ENCODE measurements at places on chromosomes 7 and 10.

DNA sequence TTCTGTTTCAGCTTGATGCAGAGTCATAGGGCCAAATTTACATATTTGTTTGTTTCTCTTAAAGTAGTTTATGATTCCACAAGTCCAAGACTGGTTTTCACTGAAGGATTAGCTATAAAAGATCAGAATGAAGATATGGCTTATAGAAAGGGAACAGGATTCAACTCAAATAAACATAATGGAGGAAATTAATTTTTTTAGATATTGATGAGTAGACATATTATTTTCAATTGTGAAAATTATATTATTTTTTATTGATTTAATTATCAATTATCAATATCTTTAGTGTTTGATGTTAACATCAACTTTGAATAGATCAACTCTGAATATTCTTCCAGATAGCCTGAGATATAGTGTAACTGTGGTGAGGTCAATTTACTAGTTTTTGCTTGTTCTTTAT, 68.1 kb downstream of the VTI1A start:
- no peak for DNase-seq

GRCh38 chr7:99468336-99468918, 2.5 kb upstream of the ATP5MF start:
- no peak for DNase-seq

DNA sequence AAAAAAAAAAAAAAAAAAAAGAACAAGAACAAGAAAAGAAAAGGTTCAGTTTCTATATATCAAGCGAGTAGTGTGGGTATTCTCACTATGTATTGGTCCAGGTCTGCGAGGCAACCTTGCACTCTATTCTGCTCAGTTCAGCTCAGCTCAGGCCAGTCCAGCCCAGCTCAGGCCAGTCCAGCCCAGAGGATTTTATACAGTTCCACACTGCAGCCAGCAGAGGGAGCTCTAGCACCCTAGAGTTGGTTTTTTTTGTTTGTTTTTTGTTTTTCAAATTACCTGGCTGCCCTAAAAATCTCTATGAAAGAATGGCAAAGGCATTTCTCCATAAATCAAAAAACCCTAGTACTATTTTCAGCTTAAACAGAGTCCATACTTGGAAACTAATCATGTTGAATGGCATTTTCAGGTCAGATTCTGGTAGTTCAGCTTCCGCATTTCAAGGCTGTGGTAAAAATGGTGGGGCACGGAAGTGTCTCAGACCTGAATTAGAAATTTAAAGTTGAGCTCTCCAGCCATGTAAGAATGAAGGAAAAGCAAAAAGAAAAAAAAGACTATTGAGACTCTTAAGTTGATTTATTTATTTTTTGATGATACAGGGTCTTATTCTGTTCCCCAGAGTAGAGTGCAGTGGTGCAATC, 55.2 kb upstream of the GSDME start:
- DNase-seq = peak; percentile 66

DNA sequence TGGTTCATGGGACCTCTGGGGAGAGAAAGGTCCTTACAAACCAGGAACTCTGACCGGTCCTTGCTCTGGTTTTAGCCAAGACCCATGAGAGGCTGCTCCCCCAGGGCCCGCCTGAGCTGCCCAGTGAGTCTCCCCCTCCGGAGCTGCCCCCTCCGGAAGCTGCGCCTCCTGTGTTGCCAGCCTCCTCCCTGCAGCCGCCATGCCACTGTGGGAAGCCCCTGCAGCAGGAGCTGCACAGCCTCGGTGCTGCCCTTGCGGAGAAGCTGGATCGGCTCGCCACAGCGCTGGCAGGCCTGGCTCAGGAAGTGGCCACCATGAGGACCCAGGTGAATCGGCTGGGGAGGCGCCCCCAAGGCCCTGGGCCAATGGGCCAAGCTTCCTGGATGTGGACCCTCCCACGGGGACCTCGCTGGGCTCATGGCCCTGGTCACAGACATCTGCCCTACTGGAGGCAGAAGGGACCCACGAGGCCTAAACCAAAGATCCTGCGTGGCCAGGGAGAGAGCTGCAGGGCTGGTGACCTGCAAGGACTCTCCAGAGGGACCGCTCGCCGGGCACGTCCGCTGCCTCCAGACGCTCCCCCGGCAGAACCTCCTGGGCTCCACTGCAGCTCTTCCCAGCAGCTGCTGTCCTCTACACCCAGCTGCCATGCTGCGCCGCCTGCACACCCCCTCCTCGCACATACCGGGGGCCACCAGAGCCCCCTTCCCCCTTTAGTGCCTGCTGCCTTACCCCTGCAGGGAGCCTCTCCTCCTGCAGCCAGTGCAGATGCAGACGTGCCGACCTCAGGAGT, 40.1 kb downstream of the ZNF467 start:
- DNase-seq = no peak

- no peak for DNase-seq
Observed at GRCh38 chr7:33904681-33905388, 504 bp upstream of the BMPER start.

DNA sequence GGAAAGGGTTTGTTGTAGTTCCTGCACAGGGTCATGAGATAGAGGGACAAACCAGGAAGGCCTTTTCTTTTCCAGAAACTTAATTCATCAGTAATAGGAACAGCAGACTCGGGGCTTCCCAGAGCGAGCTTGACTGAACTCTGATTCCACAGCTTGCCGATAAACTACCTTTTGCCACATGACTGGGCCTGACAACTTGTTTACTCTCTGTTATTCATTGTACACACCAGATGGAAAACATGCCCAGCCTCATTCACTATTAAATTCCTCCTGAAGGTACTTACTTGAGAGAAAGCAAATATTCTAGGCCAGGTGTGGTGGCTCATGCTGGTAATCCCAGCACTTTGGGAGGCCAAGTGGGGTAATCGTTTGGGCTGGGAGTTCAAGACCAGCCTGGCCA, 77.1 kb upstream of the FGFR2 start:
- no peak for DNase-seq
